ENCODE measurements at places on chromosomes 6 and 20. TPM values are rescaled to one million over a fixed set of nuclear protein-coding genes. Genes with fewer than 3 reads are reported as not detected.

- no peak for DNase-seq
Measured at GRCh38 chr6:113457198-113457597, 399.9 kb upstream of the MARCKS start.

GRCh38 chr20:32526541-32526940, 58.6 kb downstream of the NOL4L start:
- DNase-seq, result no peak

The TBP gene
- polyA plus RNA-seq, result 13.1 TPM

DNA sequence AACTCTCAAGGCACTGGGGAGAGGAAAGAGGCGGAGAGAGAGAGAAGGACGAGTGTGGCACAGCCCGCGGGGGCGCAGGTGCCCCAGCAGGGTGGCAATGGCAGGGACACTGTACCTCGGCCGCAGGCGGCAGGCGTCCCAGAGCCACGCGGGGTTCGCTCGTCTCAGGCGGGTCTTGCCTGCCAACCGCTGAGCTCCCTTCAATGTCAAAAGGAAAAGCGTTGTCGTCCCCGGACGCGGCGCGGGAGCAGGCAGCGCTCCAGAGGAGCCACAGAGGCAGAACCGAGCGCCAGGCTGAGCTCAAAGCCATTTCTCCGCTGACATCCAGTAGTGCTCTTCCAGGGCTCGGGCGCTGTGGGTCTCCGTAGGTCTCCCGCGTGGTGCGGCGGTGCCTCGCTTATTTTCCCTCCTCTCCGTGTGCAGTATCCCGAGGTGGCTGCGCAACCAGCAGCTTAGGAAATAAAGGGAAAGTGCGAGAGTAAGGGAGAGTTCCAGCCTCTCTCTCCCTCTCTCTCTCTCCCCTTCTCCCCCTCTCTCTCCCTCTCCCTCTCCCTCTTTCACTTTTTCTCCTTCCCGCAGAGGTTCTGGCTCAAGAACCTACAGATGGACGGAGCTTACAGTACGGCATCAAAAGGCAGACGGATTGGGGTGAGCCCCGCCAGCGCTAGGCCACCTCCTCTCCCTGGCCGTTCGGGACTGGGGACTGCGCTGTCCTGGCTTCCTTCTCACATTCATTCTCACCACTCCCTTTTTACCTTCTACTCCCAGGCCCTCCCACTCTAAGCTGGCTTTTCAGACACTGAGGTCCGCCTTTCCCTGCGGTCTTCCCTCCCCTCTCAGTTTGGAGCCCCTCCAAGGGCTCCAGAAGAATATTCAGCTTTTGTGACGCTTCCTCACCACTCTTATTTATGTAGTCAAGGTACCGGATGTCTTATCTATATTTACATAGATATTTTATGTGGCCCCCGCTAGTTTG, at the start of gene LAMA4:
Gene LAMA4, minus strand, starts transcription at position 727 of the 976 bp plus-strand sequence. Its CDS starts 417 bp downstream, at position 310.
- peak; percentile 85 for DNase-seq
